ENCODE measurements at places on chromosomes 13 and 19.
A peak's percentile ranks its signal among the peaks of the same experiment; 100 is the strongest.

DNA sequence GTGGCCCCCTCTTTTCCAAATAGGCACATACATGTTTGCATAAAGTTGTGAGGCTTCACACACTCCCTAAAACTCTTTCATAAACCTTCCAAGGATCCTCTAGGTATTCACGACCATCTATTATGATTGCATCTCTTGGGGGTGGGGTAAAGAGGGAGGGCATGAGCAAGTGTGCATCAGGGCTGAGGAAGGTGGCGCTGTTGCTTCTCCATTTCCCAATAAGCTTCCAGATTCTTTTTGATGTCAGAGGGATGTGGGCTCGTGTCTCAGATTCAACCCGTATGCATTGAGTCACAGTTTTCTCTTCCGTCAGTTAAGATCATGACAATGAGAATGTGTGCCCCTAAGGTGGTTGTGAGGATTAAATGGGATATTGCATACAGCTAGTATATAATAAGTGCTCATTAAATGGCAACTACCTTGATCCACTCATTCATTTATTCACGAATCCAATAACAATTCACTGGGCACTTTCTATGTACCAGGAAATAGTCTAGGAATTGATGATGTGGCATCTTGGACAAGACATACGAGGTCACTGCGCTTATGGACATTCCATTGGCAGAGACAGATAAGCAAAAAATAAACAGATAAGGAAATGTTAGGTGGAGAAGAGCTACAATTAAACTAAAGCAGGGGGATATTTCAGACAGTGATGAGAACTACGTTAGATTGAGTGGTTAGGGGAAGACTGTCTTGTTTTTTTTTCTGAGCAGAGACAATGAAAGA, 10.3 kb downstream of the CYP2B6 start:
- DNase-seq = no peak

- DNase-seq = no peak
These were observed 13.6 kb upstream of the LILRB2 start for GRCh38 chr19:54294539-54294938.

GRCh38 chr13:78598116-78598781, 5.1 kb downstream of the POU4F1 start:
- no peak for DNase-seq

DNA sequence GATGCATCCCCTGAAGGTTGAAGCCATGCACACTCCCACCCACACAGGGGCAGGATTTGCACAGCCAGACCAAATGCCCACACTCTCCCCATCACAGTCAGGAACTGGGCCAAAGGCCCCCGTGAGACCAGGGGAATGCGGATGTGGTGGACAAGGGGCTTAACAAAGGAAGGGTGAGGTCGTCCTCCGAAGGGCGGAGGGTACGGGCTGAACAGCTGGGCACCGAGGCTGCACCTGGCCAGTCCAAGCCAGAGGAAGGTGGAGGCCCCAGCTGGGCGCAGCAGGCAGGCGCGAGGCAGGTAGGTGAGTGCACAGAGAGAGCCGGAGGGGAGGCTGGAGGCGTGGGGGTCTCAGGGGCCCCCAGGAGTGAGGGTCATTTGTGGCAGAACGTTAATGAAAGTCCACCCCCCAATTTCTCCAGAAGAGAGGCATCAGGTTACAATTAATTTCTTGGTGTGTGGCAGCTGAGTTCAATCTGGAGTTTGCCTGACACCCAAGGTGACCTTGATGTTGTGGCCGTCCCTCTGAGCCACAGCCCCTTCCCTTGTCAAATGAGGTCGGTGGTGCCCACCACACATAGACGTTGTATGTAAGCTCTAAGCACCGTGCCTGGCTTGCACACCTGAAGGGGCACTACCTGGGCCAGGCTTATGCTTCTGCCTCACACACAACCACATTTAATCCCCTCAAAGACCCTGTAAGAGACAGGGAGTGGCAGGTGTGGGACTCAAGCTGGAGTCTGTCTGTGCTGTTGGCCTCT, 2.9 kb downstream of the KLK15 start:
- DNase-seq = no peak

GRCh38 chr19:1266916-1267476, 2.1 kb upstream of the CIRBP start:
- peak; percentile 85 for DNase-seq

DNA sequence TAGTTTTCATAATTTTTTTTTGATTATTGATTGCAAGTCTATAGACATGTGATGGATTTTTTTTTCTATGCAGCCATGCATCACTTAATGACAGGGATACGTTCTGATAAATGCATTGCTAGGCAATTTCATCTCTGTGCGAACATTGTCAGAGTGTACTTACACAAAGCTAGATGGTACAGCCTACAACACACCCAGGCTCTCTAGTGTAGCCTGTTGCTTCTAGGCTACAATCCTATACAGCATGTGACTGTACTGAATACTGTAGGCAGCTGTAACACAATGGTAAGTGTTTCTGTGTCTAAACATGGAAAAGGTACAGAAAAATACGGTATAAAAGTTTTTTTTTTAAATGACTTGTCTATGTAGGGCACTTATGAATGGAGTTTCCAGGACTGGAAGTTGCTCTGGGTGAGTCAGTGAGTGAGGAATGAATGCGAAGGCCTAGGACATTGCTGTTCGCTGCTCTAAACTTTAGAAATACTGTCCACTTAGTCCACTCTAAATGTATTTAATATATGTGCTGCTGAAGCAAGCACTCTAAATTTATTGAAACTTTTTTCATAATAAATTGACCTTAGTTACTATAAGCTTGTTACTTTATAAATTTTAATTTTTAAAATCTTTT, 20.3 kb downstream of the SPATA13 start:
- DNase-seq = no peak

GRCh38 chr19:45895519-45895972, 6.9 kb downstream of the MYPOP start:
- no peak for DNase-seq

DNA sequence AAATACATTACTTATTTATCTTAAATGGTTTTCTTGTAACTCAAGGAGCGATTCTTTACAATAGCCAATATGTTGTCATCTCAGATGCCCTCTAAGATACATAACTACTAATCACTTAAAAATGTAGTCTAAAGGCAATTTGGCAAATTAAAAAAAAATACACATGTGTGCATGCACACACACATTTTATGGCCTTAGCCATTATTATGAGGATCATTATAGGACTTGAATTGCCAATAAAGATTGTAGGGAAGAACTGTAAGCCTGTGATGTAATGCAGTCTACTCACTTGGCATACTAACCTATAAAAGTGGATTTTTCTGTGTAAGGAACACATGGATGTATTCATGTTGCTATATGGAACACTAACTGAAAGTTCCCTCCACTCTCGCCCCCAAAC, 274.3 kb downstream of the SHISA2 start:
- no peak for DNase-seq

- no peak for DNase-seq
These were observed 18.3 kb upstream of the UGGT2 start for GRCh38 chr13:96071504-96071903.

- DNase-seq = no peak
These were observed 362.9 kb upstream of the PCDH20 start for GRCh38 chr13:61778531-61778930.

DNA sequence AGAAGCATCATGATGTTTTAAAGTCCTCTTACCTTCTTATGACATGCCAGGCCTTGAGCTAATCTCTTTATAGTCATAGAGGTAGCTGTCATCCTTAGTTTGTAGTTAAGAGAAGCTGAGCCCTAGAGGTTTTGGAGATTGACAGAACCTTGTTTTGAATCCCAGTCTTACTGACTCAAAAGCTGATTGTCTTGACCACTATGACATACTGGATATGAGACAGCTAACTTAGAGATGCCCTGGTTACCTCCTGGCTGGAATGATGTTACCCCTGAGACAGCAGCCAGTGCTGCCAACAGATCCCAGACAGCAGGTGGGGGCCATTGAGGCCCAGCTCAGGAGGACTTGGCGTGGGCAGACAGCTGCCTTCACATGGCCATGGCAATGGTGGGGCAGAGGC, 311.0 kb downstream of the MTUS2 start:
- no peak for DNase-seq

DNA sequence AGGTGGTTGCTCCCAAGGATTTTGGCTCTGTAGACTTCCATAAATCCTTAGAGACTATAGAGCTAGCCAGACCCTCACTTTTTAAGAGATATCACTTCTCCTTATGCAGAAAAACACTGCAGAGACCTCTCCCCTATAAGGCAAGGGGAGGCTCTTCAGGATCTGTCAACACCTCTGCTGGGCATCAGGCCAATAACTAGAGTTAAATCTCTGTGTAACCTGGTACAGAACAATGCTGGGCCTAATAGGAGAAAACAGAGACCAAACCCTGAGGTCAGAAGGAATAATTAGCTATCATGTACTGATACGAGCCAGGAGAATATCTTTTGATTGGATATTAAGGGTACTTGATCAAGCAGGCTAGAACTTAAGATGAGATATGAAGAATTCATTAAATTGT, 358.5 kb downstream of the TBC1D4 start:
- no peak for DNase-seq

GRCh38 chr13:71524613-71525304, 342.2 kb downstream of the DACH1 start:
- no peak for DNase-seq

GRCh38 chr19:55226273-55226672, 2.3 kb downstream of the TMEM86B start:
- DNase-seq = no peak

DNA sequence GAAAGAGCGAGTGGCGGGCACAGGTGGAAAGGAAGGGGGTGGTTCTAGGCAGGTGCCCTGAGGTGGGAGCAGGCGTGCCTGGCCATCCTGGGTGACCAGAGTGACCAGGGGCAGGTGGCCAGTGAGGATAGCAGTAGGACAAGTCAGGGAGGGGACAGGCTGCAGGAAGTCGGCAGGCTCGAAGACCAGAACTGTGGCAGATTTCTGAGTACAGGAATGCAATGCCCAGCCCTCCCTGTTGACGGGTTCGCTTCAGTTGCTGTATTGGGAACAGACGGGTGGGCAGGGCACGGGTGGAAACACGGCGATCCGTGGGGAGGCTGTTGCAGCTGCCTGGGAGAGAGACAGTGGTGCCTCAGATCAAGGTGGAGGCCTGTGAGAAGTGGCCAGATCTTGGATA, 1.9 kb downstream of the ZNF628 start:
- DNase-seq = no peak

DNA sequence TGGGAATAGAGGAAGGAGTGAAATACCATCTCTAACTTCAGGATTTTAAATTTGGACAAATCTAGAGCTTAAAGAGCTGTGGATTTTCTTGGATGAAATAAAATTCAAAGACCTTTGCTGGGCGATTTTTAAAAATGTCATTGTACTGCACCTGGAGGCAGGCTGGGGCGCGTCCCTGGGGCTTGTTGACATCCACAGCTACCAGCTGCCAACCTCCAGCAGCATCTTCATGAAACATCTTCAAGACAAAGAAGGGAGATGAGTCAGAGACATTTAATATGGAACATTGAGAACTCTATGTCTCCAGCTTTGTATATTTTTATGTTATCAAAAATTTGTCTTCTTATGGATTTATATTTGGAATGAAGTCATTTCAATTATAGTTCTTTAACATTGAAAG, 132.5 kb downstream of the NALCN start:
- DNase-seq = no peak

- DNase-seq = peak; percentile 51
These were observed 3.5 kb downstream of the COPE start for GRCh38 chr19:18915639-18916038.

- no peak for DNase-seq
These were observed 37.8 kb upstream of the GRTP1 start for GRCh38 chr13:113401452-113402415.

GRCh38 chr19:31383553-31383952, 34.3 kb upstream of the TSHZ3 start:
- no peak for DNase-seq

GRCh38 chr13:49457221-49457620, 13.1 kb downstream of the SETDB2 start:
- no peak for DNase-seq

DNA sequence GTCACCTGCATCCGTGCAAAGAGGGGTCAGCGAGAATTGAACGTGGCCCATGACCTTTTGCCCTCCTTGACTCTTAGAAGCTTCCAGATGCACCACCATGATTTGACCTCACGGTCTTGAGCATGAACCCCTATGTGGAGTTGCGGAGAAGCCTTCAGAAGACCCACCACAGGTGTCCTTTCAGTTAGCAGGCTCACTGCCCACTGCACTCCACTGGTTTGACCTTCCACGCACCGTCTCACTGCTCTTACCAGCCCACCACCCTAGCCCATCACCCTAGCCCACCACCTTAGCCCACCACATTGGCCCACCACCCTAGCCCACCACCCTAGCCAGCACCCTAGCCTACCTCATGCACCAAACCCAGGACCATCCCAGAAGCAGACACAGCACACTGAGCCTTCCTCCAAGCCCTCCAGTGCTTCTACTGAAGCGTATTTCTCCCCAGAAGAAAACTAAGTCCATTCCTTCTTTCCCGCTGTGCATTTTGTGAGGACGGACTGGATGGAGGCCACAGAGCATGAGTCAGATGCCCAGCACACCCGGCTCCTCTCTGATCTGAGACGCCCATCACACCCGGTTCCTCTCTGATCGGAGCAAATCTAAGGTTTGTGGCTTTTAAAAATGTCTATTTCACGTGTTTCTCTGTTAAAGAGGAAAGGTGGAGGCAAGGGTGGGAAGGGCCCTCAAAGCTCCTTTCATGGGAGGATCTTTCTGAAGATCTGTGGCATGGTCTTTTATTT, 45.8 kb downstream of the SOX1 start:
- no peak for DNase-seq

GRCh38 chr19:48918801-48919247, 14.7 kb upstream of the DHDH start:
- DNase-seq = no peak

DNA sequence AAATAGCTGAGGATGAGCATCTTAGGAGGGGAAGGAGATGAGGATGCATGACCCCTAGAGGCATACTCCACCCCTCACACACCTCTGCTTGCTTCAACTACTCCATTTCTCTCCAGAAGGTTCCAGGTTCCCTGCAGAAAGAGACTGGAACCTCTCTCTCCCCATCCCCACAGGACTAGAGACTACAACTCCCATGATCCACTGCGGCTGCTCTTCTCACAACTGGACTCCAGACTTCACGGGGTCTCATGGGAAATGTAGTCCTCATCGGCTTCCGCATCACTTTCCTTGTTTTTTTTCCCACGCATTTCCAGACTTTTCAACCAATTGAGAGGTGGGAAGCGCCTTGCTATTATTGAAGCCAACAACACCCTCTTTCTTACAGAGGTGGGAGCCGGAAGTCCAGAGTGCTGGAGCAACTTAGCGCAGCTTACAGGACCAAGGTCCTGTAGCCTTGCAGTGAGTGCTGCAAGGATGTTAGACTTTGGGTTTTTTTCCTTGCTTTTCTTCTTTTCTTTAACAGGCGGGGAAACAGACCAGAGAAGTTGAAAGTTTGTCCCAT, 13.9 kb upstream of the CACNG6 start:
- peak; percentile 61 for DNase-seq

- DNase-seq = no peak
These were observed 1485.3 kb downstream of the PCDH9 start for GRCh38 chr13:65744836-65745235.
